ENCODE measurements at places on chromosomes 5 and 9.

GRCh38 chr5:119022017-119022745 lies 33.8 kb upstream of the DTWD2 start:
- no peak for DNase-seq

DNA sequence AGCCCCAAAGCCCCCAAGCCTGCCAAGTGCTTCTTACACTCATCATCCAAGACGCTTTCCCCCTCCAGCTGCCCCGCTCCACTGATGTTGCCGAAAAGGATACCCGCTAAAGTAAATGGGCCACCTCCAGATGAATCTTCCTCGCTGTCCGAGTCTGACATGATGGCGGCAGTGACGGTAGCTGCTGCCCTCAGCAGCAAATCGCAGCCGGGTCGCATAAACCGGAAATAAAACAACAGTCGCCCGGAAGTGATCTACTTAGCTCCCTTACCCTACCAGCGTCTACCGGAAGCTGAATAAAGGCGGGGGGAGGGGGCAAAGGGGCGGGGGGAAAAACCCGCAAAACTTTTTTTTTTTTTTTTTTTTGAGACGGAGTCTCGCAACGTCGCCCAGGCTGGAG lies at the start of gene TAF1L:
TAF1L (minus strand) TSS at position 308 of the 400 bp plus-strand sequence; CDS start at position 218, 90 bp downstream.
- no peak for DNase-seq

DNA sequence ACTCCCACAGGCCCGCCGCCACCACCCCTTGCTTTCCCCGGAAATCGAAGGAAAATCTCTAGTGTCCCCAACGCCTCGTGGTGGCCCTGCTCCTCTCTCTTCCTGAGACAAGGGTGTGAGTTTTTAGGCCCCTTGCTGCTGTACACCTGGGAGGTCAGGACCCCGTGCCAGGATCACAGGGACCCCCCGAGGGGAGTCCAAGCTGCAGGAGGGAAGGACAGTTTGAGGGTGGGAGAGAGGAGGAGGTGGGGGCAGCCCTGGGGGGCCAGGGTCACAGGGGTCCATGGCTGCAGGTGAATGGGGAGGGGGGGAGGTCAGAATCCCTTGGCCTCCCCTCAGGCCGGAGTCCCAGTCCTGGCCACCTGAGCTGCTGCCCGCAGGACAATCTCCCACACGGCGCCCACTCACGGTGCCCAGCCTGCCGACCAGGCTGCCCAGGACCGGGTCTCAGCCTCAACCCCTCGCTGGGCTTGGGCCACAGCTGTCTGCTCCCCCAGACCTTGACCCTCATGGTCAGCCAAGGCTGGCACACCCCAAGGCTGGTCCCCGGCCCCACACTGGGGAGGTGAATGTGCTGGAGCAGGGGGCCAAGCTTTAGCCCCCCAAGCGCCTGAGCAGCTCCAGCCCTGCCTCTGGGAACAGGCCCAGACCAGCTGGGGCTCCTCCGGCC lies 19.9 kb downstream of the TPPP start:
- no peak for DNase-seq

GRCh38 chr5:13218518-13218917 lies 726.0 kb downstream of the DNAH5 start:
- DNase-seq = no peak

DNA sequence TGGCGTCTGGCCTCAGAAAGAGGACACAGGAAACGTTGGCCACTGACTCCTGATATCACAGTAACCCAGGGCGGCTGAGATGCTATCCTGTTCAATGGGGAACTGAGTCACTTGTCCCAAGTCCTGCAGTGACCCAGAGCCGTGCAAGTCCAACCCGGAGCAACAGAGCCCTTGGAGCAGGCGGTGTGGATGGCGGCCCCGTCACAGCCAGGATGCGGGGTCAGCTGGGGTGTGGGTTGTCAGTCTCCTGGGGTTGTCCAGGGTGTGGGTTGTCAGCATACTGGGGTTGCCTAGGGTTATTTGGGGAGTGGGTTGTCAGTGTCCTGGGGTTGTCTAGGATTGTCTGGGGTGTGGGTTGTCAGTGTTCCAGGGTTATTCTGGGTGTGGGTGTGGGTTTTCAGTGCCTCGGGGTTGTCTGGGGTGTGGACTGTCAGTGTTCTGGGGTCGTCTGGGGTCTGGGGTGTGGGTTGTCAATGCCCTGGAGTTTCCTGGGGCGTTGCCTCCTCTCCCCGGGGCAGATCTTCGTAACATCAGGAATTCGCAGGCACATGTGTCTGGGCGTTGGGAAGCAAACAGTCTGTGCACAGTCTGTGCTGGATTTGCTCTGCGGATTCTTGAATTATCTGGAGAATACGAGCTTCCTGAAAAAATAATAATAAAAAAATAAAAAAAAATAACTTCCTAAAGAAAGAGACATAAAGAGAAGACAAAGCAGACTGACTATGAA lies 257.5 kb downstream of the PARP8 start:
- DNase-seq = no peak

GRCh38 chr9:107778661-107779060 lies 289.1 kb upstream of the KLF4 start:
- DNase-seq = no peak

- DNase-seq = no peak
Observed at GRCh38 chr9:10255758-10256157, 357.0 kb downstream of the PTPRD start.

GRCh38 chr5:69315972-69316371 lies 16.6 kb downstream of the CCDC125 start:
- no peak for DNase-seq

DNA sequence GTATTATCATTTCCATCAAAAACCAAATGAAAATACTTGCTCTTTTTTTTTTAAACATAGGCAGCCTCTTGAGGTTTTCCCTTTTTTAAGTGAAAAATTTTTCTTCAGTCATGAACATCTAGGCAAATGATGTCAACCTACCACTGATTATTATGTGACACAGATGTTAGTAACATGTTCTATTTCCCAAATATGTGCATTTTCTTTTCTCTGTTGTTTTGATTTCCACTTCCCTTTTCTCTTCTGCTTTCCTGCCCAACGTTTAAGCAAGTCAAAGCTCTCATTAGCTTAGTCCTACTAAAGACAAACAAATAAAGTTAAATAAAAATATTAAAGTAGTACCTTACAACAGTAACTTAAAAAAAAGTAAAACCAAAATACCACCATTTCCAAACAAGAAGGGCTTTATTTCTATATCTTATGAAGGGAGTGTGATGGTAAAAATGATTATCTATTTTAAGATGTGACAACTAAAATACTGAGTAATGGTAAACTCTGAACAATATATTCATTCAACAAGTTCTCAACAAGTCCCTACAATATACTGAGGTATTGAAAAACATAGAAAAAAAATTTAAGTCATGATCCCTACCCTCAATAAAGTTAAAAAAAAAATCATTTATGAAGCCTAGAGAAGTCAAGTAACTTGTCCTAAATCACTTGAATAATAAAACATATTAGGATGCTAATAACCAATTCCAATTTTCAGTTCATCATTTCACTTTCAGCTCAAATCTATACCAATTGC lies 9.4 kb downstream of the SLC38A9 start:
- DNase-seq = no peak
